ENCODE measurements at places on chromosomes 2 and 18. TPM values are rescaled to one million over a fixed set of nuclear protein-coding genes. Genes with fewer than 3 reads are reported as not detected.

The TMEM178A gene
- total RNA-seq, result 5.7 TPM

The CSRNP3 gene
- 15.6 TPM for total RNA-seq

The DPP10 gene
- 0.27 TPM for total RNA-seq

The RAB17 gene
- total RNA-seq, result 0.93 TPM

The PCARE gene
- total RNA-seq, result 0.09 TPM

The DTNA gene
- 74.7 TPM for total RNA-seq

The AGXT gene
- total RNA-seq, result 0.13 TPM

The CGREF1 gene
- total RNA-seq, result 6.7 TPM

The STARD6 gene
- 0.18 TPM for total RNA-seq

The NAPG gene
- 22.6 TPM for total RNA-seq

The MYOM1 gene
- total RNA-seq, result 377 TPM

The FSHR gene
- 0.31 TPM for total RNA-seq

The TMEM163 gene
- 0.66 TPM for total RNA-seq

The TXNDC2 gene
- 0.04 TPM for total RNA-seq

The ANTXR1 gene
- 86.0 TPM for total RNA-seq

All from muscle of leg (tissue), 16 donors.